ENCODE measurements at places on chromosomes 3 and 15.

DNA sequence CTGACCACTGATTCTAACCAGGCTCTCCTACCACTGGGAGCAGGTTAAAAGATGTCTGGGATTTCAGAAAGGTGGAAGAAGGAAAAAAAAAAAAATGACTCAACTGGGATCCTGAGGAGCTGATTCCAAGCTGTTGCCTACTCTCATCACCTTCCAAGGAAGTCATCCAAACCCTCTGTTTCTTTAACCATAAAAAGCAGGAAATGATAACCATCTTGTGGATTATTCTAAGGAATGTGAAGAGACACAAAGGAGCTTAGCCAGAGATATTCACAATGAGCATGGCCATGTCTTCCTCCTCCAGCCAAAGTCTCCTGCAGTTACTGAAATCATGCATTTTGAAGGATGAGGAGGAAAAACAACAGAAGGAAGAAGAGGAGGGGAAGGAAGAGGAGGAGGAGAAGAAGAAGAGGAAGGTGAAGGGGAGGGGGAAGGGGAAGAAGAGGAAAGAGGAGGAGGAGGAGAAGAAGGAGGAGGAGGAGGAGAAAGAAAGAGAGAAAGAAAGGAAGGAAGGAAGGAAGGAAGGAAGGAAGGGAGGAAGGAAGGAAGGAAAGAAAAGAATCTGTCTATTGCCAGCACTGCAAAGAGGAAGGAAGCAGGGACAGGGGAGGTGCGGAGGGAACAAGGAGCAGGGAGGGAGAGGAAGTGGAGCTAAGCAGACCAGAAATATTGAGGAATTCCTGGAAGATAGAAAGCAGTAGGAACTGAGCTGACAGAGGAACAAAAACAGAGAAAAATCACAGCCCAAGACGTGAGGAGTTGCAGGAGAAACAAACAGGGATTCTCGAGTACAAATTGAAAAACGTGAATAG, 229.2 kb downstream of the UACA start:
- no peak for DNase-seq

DNA sequence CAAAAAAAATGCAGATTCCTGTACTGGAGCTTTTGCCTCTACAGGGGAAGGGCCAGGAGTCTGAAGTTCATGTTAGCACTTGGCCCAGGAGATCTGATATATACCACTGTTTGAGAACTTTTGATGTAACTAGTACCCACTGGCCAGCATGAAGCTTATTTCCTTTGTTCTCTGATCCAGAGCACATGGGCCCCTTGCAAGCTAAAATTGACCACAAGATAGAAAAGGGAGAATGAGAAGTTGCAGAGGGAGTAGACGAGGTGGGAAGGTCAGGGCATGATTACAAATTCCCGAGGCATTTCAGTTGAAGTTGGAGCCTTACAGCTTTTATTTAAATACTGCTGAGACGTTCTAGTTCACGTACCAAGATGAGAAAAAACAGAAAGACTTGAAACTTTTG, 28.2 kb downstream of the TGM4 start:
- DNase-seq = no peak

DNA sequence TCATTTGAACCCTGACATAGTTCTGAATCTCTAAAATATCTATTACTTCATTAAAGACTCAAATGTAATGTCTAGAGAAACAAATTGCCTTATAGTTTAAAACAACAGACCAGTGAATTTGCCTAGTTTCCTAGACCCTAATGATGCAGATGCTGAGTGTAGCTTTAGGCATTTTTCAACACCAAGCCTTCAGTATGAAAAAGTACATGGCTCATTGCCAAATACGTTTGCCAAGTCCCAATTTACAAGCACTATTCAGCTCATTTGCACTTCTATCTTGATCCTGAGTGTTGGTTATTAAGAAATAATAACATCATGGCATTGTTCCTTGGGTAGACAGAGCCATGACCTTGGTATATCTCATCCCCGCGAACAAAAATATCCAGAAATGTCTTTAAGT, 46.8 kb downstream of the EOMES start:
- DNase-seq = no peak

DNA sequence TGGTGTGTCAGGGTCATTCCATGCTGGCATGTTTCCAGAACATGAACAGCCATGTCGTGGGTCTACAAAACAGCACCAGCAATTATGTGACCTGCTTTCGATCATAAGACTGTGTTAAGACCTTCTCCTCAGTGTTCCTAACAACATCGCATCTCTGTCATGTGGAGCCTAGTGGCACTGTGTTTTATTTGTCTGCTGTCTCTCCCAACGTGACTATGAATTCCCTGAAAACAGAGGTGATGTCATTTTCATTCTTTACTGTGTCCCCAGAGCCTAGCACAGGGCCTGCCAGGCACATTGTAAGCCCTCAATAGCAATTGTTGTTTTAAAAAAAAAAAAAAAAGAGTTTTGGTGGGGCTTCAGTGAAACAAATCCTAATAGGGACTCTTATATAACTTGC, 94.2 kb upstream of the IL12A start:
- no peak for DNase-seq

DNA sequence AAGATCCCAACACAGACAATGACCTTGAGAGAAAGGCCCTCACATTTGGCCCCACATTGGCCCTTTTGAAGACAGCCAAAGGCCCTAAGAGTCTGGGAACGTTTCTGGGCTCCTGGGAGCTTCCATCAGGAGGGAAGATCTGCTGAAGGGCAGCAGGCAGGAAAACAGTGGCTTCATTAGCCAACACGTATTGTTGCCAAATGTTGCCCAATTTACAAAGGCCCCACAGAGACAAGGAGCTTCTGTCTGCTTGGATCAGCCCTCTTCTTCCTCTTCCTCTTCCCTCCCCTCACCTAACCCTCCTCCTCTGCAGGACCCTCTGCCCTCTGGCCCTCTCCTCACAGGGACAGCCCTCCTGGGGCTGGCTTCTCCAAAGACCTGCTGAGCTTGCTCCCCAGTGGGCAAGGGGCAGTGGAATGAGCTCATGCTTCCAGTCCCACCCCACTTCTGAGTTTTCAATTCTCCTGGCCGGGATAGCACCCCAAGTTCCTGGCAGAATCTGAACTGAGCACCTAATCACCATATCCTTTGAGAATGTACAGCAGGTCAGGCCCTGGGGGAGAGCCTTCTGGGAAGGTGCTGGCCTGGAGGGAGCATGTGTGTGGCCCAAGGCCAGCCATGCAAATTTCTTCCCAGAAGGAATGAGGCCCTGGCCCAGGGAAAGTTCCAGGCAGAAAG, 5.1 kb upstream of the LTF start:
- DNase-seq = no peak

GRCh38 chr3:127750226-127751031, 71.9 kb downstream of the MGLL start:
- no peak for DNase-seq

DNA sequence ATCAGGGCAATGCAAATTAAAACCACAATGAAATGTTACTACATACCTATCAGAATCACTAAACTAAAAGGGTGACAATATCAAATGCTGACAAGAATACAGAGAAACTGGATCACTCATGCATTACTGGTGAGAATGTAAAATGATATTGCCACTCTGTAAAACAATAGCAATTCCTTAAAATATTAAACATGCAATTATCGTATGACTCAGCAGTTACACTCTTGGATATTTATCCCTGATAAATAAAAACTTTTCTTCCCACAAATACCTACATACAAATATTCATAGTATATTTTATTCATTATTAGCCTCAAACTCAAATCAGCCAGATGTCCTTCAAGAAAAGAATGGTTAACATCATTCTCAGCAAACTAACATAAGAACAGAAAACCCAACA, 25.9 kb upstream of the RAB6B start:
- DNase-seq = no peak

DNA sequence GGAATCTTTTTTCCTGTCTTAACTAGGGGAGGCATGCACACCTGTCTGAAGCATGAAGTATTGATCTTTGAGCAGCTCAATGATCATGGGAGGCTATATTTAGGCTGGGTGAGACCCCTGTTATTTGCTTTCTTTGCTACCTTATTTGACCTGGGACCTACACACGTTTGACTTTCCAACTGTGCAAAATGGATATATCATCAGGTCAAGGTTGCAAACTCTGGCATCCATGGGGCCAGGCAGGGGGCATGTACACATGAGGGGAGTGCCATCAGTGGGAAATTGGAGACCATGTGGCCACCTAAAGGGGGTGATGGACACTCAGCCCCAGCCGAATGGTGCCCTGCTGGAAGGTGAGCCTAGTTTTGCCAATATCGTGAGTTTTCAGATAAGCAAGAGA, 174.2 kb downstream of the FEZF2 start:
- DNase-seq = no peak

Measured in central memory CD8-positive, alpha-beta T cell (primary cell).